Occipital lobe (tissue), 3 donors: ENCODE measurements at places on chromosomes 3 and 15.

- DNase-seq: no peak
These were observed 555.4 kb downstream of the AGBL1 start for GRCh38 chr15:86634992-86635638.

GRCh38 chr3:73805435-73805834, 180.7 kb upstream of the PDZRN3 start:
- DNase-seq: no peak

DNA sequence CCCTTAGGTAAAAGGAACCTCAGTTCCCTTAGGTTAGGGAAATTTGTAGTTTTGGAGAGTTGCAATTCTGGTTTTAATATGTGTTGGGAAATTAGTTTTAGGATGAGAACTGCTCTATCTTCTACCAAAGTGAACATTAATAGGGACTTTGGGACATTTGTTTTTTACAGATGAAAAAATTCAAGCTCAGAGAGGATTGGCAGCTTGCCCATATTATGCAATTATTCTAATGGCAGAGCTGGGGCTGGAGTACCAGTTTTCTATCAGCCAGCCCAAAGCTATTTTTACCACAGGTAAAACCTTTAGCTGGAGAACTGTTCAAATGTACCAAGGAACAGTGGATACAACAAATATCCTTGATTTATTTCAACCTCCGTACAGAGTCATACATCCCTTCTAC, 127.0 kb downstream of the CPNE4 start:
- no peak for DNase-seq

DNA sequence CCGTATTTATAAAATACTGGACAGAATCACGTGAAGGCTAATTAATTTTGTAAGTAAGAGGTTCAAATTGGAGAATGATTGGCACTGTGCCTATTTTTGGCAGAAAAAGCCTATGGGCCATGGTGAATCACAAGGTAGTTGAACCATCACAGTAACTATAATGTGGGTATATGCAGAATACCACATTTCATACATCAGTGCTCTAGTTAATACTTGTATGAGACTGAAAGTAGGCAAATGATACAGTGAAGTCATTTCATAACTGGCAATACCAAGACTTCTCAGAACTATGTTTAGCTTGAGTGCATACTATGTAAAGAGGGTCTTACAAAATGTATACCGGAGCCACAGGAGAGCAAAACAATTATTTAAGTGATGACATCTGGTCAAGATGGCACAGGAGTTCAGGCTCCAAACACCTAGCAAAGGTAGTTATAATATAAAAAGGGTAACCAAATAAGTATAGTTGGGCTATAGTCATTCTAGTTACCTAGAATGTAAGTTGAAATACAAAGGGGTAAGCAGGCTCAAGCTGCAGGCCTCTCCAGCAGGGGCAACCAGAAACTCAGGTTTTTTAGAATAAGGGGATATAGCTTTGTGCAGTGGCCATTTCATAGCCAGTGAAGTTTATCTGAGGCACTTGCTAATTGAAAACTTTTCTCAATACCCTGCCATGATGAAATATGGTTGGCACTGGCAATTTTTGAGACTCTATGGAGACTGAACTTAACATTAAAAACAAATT, 19.1 kb downstream of the GPR160 start:
- no peak for DNase-seq

DNA sequence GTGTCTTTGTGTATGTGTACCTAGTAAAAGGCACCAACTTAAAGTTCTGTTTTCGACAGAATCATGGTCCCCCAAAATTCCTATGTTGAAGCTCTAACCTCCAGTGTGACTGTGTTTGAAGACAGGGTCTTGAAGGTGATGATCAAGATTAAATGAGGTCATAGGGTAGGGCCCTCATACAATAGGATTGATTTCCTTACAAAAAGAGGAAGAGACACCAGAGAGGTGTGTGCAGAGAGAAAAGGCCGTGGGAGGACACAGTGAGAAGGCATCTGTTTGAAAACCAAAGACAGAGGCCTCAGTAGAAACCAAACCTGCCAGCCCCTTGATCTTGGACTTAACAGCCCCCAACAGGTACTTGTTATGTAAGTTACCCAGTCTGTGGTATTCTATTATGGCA, 52.0 kb upstream of the CORO2B start:
- no peak for DNase-seq

DNA sequence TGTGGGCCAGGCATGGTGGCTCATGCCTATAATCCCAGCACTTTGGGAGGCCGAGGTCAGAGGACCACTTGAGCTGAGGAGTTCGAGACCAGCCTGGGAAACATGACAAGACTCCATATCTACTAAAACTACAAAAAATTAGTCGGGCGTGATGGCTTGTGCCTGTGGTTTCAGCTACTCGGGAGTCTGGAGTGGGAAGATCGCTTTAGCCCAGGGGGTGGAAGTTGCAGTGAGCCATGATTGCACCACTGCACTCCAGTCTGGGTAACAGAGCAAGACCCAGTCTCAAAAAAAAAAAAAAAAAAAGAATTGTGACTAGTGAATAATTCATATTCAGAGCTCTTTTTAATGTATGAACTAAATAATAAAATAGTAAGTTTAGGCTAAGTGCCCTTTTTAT, 87.8 kb upstream of the TSEN2 start:
- no peak for DNase-seq

GRCh38 chr3:53803816-53804695, 42.2 kb downstream of the CHDH start:
- no peak for DNase-seq

GRCh38 chr15:87816016-87816415, 440.5 kb downstream of the NTRK3 start:
- no peak for DNase-seq

GRCh38 chr3:45795882-45796765, at the start of gene SLC6A20:
SLC6A20 (minus strand) TSS chr3:45796536; CDS start chr3:45796419, 117 bp downstream.
- no peak for DNase-seq

- DNase-seq: no peak
These were observed 9.9 kb downstream of the ITPR1 start for GRCh38 chr3:4503050-4503449.

GRCh38 chr15:69751566-69751965, 298.9 kb downstream of the RPLP1 start:
- no peak for DNase-seq

DNA sequence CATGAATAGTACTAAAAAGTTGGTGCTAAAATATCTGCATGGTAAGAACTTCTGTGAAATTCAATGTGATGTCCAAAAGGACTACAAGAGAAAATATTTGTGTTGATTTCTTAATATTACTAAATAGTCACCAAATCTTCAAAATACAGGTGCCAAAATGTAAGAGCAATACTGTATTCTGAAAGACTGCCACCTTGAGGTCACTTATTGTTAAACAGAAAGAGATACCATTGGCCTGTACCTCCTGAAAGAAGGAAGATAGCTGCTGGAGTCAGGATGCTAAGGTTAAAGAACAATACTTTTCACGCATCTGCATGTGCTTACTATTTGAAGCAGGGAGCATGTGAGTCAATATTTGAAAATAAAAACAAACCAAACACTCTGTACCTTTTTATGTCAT, 72.0 kb upstream of the LSAMP start:
- DNase-seq: no peak

DNA sequence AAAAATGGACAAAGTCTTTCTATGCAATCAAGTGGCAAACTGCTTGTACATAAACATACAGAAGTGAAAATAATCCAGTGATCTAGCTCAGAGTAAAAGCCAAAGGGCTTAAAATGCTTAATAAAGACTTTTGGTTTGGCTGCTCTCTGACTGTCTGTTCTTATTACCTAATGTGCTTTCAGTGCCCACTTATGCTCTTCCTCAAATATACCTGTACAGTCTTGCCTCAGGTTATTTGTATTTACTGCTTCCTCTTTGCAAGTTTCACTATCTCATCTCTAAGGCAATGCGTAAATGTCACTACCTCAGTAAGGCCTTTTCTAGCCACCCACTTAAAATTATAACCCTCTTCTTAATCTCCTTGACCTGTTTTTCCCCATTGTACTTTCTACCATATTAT, 171.8 kb downstream of the EPHA6 start:
- no peak for DNase-seq

DNA sequence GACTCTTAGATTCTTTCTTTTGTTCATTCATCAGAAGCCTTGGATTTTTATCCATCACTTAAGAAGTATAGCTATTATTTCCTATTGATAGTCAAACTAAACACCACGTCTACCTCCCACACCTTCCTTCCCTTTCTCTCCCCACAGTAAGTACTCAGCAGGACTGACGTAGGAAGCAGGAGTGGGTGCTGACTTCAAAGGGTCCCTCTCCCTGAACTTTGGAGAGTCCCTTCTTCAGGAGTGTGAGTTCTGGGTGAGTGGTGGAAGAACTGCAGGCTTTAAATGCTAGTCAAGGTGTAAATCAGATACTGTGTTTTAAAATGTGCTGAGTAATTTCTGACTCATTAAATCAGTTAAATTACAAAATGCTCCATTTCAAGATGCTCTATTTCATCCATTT, 126.5 kb upstream of the BFSP2 start:
- DNase-seq: no peak

- no peak for DNase-seq
These were observed 72.1 kb upstream of the TPRG1 start for GRCh38 chr3:189099505-189100290.

- DNase-seq: no peak
These were observed 26.8 kb downstream of the CCRL2 start for GRCh38 chr3:46433841-46434240.

GRCh38 chr3:114307222-114307830, 13.5 kb downstream of the TIGIT start:
- DNase-seq: no peak

DNA sequence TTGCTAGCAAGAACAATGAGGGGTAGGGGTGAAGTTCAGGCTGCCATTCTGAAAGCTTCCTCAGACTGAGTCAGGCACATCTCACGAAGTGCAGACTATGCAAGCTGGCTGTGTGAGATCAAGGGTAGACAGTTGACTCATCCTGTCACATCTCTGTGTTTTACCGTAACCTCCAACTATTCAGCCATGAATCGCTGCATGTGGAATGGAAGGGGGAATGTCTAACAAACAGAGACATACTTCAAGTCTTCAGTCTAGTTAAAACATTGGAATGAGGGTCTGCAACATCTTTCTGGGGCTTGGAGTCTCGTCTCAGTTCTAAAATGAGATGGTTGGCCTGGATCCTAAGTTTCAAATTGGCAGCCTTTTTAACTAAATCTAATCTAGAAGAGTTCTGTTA, 25.9 kb downstream of the AGTR1 start:
- DNase-seq: no peak

DNA sequence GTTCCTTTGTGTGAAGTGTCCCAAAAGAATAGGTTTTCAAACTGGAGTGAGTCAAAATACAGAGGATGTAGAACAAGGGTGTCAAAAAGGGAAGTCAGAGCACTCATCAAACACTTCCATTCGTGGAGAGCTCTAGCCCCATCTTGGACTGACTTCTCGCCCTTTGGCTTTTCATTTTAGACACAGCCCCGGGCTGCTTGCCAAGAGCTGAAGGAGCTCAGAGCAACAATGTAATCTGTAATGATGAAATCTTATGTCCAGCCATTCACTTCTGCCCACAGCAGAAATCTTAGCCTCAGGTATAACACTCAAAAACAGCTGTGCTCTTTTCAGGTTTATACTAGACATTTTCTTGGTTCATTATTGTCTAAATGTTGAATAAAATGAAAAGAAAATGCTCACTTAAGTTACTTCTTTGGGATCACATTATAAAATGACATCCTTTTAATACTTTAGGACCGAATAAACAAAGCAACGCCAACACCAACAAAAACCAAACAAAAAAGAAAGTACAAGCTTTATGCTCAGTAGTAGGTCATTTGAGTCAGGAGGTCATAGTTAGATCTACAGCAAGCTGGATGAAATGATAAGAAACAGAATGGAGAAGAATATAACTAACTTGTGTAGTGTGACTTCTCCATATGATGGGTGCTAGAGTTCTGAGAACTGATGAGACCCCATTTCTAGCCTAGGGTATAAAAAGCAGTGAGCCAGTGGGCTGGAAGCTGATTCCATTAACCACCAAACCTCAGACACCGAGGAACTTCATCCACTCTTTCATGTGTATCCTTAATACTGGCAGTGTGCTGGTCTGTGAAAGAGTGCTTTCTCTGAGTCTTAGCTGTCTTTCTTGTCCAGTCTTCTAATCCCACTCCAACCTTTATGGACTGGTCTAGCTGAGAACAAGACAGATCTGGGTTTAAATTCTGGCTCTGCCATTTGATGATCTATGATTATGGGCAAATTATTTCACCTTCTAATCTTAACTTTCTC, 131.8 kb upstream of the SLC7A14 start:
- no peak for DNase-seq

DNA sequence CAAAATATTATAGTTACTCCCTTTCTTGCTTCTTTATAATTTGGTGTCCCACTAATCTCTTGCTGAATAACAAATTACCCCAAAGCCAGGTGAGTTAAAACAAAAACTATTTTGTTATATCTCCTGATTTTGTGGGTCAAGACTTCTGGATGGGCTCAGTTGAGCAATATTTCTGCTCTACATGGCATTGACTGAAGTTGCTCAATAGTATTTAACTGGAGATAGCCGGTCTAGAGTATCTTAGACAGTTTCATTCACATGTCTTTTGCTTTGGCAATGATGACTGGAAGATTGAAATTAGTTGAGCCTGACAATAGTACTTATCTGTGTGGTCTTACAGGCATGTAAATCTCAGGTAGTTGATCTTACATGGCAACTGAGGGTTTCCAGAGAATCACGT, 51.0 kb upstream of the TP63 start:
- DNase-seq: no peak

DNA sequence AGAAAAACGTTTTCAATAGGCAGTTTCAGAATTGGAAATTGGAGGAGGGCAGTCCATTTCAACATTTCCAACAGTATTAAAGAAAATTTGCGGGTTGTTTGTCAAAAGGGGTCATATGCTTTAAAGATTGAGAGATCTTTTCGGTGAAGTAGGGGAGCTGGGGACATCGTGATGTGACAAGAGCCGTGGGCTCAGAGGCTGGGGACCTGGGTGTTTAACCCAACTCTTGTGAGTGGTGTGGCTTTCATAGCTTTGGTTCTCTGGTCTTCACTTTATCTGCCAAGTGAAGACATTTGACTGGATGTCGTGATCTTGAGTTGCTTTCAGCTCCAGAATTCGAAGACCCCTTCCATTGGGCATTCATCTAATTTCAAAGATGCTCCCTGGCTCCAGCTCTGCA, 133.2 kb downstream of the PGPEP1L start:
- DNase-seq: no peak

DNA sequence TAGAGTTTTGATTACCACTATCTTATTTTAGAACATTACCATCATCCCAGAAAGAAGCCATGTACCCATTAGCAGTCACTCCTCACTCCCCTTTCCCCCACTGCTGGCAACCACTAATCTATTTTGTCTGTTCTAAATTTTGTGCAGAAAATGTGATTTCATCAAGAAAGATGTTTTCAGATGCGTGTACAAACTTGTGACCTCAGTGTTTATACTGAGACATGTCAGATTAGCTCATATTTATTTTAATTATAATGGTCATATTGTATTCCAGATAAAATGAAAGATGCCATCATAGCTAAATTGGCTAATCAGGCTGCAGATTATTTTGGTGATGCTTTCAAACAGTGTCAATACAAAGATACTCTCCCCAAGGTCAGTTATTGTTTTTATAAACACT, 27.8 kb downstream of the PDCD6IP start:
- DNase-seq: no peak

DNA sequence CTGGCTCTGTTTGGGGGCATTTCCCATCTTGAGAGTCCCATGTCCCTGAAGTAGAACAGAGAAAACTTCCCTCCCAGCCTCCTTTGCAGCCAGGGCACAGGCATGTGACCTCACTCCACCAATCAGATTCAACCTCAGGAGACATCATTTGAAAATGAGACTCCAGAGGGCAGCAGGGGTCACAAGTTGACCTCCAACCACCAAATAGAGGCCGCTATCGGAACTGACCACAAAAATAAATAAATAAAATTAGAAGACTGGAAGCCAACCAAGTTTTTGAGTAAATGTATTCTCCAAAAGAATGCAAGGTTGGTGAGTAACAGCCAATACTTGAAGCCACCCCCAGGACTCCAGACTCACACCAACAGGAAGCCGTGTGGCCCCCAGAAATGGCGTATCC, 106.5 kb downstream of the CHSY1 start:
- no peak for DNase-seq
